ENCODE measurements at places on chromosomes 2 and 18.
A peak's percentile ranks its signal among the peaks of the same experiment; 100 is the strongest.

DNA sequence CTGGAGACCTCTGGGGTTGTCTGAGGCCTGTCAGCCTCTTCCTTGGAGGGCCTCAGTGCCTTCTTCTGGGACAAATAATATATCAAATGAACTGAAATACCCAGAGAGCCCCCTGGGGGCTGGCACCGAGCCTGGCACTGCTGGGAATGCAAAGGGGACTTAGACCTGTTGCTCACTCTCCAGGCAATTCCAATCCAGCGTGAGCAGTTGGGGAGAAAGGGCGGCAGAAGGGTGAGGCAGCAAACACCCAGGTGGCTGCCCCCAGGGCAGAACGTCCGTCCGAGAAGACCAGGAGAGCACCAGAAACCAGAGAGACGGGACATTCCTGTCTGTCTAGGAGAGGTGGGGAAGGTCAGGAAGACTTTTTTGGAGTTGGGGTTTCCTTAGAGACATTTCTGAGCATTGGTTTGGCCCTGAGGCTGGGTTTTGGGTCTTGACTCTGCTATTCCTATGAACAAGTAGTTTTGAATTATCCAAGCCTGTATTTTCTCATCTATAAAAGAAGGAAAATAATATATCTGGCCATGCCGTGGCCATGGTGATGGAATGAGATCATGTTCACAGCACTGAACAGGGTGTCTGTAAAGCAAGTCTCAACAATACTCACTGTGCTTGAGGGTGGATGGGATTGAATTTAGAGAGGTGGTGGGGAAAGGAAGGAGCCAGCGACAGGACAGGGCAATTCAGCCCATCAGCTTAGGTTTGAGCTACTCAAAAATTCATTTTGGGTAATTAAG lies 44.3 kb upstream of the ZBTB7C start:
- no peak for DNase-seq

DNA sequence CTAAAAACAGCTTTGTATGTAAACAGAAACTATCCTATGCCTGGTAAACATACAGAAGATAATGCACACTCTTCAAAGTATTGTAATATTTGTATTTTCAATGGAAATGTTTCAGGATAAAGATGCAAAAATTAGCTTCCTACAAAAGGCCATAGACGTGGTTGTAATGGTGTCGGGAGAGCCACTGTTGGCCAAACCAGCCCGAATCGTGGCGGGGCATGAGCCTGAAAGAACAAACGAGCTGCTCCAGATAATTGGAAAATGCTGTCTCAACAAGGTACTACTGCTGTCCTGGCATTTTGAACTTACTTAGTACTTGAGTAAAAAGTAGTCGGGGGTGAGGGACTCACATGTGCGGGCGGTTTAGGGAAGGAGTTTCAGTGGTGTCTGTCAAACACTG lies 5.4 kb downstream of the TRAF3IP1 start:
- DNase-seq: no peak

DNA sequence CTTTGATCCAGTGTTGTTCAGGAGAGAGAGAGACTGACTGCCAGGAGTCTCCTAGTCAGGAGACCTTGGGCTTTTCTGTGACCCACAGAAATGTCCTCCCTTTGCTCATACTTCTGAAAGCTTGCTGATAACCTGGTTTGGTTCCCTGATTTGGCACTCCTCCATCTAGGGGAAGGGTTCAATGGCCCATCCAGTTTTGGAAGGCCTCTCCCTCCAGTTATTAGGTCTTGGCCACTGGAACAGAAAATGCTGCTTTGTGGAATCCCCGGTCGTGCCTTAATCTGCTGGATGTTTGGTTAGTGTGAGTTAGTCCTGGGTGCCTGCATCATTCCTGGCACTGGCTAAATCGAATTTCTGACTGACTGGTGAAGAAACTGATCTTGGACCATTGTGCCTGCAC lies 35.7 kb downstream of the KDM3A start:
- no peak for DNase-seq

DNA sequence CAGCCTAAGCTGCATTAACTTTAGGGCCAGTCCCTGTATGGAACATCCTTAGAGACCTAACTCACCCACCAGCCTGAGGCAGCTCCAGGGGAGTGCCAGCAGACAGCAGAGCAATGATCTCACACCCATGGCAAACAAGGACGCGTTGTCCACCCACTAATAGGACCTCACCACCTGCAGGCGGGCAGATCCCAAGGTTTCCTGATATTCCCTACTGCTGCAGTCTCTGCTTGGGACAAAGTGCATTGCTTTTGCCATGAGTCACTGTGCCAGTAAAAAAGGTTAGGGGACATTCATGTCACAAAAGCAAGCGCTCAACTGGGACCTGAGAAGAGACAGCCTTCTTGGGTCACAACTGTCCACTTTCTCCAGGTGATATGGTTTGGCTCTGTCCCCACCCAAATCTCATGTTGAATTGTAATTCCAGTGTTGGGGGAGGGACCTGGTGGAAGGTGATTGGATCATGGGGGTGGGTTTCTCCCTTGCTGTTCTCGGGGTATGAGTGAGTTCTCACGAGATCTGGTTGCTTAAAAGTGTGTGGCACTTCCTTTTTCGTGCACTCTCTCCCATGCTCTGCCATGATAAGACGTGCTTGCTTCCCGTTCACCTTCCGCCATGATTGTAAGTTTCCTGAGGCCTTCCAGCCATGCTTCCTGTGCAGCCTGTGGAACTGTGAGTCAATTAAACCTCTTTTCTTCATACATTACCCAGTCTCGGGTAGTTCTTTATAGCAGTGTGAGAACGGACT lies 160.2 kb downstream of the MIB1 start:
- no peak for DNase-seq

DNA sequence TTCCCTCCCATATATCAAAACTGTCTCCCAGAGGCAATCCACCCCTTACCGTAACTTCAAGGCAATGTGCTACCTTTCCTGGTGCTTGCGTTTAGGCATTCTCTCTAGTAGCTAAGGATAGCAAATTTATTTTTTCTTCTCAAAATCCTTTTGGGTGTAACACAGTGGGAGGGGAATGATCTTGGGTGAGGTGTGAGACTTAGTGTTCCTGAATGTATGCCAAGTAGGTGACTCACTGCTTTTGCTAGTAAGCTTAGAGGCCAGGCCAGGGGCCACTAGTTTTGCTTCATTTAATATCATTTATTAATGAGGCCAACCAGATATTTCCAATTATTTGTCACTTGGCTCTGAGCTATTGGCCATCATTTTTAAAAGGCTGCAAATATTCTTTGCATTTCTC lies 135.5 kb downstream of the NAPG start:
- no peak for DNase-seq

- DNase-seq: no peak
Observed at GRCh38 chr2:34875091-34875745, 1276.1 kb upstream of the FAM98A start.

- DNase-seq: no peak
Observed at GRCh38 chr2:174663550-174663949, 65.9 kb upstream of the WIPF1 start.

DNA sequence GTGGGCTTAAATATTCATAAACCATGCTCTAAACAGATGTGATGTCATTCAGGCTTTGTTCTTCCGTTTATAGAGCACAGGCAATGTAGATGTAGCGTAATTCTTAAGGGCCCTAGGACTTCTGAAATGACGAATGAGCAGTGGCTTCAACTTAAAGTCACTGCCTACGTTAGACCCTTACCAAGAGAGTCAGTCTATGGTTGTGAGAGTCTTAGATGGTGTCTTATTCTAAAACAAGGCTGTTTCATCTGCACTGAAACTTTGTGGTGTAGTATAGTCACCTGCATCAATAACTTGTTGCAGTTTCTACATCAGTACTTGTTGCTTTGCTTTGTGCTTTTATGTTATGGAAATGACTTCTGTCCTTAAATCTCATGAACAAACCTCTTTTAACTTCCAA lies 56.0 kb downstream of the PIK3C3 start:
- no peak for DNase-seq

GRCh38 chr2:236627841-236628240 lies 58.2 kb downstream of the ACKR3 start:
- no peak for DNase-seq

DNA sequence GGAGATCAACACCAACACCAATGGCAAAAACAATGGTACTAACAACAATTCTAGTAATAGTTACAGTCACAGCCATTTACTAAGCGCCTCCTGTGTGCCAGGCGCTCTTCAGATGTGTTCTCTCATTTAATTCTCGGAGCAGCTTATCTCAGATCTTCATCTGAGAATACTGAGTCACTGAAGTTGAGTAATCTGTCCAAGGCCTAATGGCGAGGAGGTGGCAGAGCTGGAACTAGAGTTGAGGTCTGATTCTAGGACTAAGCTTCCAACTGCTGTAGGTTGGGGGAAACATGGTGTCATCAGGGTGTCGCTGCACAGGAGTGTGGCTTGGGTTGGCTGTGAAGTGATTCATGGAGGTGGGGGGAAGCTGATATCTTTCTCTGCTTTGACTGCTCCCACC lies 156.1 kb downstream of the DYSF start:
- DNase-seq: no peak

- no peak for DNase-seq
Observed at GRCh38 chr2:139067874-139068273, 287.7 kb upstream of the NXPH2 start.

GRCh38 chr18:24656050-24656449 lies 195.6 kb downstream of the HRH4 start:
- DNase-seq: no peak

DNA sequence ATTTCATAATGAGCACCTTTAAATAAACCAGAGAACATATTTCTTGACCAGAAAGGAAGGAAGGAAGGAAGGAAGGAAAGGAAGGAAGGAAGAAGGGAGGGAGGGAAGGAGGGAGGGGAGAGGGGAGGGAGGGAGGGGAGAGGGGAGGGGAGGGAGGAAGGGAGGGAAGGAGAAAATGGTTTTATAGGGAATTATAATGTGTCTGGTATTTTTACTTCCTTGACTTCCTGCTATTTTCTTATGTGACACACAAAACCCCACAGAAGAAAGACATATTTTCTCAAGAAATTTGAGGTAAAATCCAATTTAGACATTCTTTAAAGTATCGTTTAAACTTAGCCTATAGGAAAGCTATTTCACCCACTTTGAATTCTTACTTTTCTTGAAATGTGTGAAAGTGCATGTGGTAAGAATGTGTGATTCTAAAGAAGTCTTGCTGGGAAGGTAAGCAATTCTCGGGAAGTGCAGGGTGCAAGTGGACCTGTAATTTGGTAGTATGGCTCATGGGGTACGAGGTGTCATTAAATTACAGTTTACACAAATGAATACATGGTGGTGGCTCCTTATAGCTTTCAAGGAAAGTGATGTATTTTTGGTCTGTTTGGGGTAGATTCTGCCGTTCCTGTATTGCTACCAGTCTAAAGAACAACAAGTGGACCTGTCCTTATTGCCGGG lies 18.0 kb downstream of the RNF125 start:
- no peak for DNase-seq

DNA sequence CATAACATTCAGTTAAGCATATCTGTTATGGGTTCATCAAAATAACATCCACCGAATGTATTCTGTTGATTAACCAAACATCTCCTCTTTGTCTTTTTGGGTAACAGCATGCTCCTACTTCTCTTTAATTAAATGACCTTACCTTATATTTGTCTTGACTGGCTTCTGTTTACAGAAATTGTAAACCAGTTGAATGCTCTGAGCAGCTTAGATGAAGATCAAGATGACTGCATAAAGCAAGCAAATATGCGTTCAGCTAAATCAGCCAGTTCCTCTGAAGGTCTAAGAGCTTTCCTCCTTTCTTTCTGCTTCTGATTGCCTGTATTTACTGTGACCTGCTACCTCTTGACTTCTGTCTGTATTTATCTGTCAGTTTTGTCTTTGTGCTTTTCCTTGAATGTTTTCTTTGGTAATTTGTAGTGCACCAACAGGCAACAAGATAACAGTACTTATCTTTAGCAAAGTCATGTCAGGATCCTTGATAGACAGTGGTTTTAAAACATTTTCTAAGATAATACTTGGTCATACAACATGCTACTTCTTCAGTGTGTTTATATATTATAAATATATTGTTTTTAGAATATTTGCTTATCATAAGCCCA lies 152.8 kb downstream of the EHBP1 start:
- DNase-seq: no peak

DNA sequence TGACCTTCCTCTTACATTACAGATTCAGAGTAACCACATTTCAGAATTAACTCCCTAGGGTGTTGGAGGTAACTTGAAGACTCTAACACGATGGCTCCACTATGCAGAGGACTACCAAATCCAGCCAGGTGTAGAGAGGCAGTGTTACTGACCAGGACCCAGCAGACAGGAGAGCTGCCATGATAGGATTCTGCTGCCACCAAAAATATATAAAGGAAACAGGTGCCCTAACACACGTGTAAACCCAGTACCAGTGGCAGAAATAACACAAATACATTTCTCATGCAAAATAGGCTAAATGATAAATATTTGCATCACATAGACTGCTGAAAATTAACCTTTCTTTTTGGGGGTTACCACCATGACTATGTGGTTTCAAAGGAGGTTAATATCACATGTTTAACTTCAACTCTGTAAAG lies 7.0 kb downstream of the ZBTB14 start:
- DNase-seq: peak; percentile 88

DNA sequence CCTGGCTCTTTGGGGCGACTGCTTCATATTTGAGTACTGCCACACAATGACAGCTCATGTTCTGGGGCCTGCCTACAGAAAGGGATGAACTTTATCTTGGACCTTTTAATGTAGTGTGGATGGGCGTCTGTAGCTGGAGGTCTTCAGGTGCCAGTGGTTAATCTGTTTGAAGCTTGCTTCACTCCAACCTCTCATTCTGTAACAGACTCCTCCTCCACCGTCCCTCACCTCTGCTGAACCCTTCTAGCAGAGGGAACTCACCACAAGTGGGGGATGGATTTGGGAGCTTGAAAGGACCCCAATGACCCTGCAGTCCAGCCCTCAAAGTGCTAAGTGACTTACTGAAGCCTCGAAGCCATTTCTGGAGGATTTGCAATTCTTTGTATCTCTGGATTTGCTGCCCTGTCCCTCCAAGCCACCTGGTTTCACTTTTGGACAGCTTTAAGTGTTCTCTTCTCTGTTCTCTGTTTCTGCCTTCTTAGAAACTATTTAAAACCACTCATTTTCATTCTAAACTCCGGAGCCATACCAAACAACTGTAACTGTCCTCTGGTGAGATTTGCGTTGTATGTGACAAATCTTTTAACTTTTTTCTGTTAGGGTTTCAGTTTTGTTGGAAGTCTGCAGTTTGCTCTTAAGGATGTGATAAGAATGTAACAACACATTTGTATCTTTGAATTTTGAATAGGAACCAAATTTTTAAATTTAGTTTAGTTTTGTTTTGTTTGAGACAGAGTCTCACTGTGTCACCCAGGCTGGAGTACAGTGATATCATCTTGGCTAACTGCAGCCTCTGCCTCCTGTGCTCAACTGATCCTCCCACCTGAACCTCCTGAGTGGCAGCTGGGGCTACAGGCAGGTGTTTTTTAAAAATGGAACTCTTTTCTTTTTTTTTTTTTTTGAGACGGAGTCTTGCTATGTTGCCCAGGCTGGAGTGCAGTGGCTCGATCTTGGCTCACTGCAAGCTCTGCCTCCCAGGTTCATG lies 37.0 kb upstream of the CASP8 start:
- DNase-seq: no peak

DNA sequence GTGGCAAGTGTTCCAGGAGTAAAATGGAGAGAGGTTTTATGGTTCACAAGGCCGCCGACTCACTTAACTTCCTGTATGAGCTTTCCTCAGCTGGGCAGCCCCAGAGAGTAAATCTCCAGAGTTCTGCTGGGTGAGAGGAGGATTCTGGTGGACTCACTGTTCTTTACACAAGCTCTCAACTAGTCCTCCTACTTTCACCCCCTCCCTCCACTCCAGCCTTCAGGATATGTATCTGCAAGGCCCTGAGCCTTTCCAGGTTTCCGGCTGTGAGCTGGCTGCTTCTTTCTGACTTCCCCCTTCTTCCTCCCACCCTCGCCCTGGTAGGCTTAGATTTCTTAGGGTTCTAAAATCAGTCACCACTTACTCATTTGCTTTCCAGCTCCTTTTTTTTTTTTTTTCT lies 34.0 kb downstream of the EML6 start:
- peak; percentile 78 for DNase-seq

- peak; percentile 30 for DNase-seq
Observed at GRCh38 chr2:206989311-206989710, 50.0 kb downstream of the CPO start.

All from OCI-LY7 (cell line).